ENCODE measurements at places on chromosomes 1 and 21.

GRCh38 chr1:210932104-210932503 lies 201.8 kb downstream of the KCNH1 start:
- no peak for DNase-seq

- no peak for DNase-seq
These were observed 120.8 kb downstream of the LMO4 start for GRCh38 chr1:87449348-87449963.

DNA sequence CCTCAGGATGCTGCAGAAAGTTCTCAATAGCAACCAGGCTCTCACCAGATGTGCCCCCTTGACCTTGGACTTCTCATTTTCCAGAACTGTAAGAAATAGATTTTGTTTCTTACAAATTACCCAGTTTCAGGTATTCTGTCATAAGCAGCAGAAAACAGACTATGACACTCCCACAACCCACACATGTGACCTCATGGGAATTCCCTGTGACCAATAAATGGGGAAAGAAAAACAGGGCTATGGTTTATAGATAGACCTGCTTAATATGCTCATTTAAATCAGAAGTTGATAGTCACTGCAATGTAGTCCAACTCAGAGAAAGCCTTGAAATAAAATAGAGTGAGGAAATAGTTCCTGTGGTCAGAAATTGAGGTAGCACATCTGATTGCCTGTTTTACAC lies 380.9 kb upstream of the PTBP2 start:
- no peak for DNase-seq

DNA sequence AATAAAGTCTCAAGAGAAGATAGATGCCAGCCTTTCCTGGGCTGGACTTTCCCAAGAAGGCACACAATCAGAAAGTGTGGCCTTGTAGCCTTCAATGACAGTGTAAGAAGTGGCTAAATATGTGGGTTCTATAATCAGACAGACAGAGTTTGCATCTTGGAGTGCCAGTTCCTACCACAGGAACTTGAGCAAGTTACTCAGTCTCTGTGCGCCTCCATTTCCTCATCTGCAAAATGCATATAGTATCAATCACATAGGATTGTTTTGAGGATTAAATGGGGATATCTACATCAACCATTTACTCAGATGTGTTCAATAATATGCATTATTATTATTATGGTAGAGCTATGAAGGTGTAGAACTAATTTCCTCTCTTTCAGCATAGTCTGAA lies 176.8 kb upstream of the PTBP2 start:
- DNase-seq: no peak

DNA sequence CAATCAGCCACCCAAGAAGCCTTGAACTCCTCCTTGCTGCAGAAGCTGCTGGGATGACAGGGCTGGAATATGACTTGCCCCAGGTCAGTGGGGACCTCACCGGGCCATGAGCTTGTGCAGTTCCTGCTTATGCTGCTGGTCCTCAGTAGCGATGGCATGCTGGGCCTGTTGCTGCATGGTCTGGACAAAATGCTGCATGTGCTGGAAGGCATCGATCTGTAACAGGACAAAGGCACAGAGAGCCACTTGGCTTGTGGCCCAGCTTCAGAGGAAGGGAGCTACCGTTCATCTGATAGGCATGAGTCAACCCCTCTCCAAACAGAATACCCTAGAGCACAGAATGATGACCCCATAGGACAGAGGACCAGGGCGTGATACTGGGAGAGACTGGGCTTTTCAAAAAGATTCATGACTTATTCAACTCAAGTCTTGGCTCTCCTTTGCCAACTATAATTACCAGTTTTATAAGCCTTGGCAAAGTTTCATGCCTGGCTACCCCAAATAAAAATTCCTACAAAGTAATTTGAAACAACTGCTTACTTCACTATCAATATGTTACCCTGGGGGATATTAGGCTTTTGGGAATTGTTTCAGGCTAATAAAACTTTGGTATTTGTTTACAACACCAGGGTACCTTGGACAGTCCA lies 34.7 kb upstream of the EXOSC10 start:
- no peak for DNase-seq

- peak; percentile 63 for DNase-seq
These were observed at the start of gene PCAT6 for GRCh38 chr1:202810615-202811295. TSS of gene PCAT6 (plus strand) at chr1:202810954.

GRCh38 chr1:247077876-247078257 lies 744 bp downstream of the ZNF670 start:
- DNase-seq: no peak

GRCh38 chr1:3618881-3619671 lies 5.7 kb upstream of the TPRG1L start:
- DNase-seq: no peak

- DNase-seq: no peak
These were observed 6.6 kb upstream of the FOXE3 start for GRCh38 chr1:47409311-47410067.

GRCh38 chr1:227572752-227573151 lies 9.4 kb downstream of the ZNF678 start:
- no peak for DNase-seq

GRCh38 chr1:36094621-36095061 lies 5.9 kb downstream of the ADPRS start:
- no peak for DNase-seq

GRCh38 chr1:46194641-46195193 lies 3.5 kb downstream of the POMGNT1 start:
- DNase-seq: no peak

GRCh38 chr1:192783791-192784190 lies 25.0 kb upstream of the RGS2 start:
- no peak for DNase-seq

GRCh38 chr1:217642455-217642854 lies 11.3 kb downstream of the SPATA17 start:
- DNase-seq: no peak

- peak; percentile 50 for DNase-seq
These were observed 9.8 kb upstream of the PHTF1 start for GRCh38 chr1:113768916-113769600.

GRCh38 chr21:28793043-28793442 lies 199.6 kb downstream of the LTN1 start:
- no peak for DNase-seq

DNA sequence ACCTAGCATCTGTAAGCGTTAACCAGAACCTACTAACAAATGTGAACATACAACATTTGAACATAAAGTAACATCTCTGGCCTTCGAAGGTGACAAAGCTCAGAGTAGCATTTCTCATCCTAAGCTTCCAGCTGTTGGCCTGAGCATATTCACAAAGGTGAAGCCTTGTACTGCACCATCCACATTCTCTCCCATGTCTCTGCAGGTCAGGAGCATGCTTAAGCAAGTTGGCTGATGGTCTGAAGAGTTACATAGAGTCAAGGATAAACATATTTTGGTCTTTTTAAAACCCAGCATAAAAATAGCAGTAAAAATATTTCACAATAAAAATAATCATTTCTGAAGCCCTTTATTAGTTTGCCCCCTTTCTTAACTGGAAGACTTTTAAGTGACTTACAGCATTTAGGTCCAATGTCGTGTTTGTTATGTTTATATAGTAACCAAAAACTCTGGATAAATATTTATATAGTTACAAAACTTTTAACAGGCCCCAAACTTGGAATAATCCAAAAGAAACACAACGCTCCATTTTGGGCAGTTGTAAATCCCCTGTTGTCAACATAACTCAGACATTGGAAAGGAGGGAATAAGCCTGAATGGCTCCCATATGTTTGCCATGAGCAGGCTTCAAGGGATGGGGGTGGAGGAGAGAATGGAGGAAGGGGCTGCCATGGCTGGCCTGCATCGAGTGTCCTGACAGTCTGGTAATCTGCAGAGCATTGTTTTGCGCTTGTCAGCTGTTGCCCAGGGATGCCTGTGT lies 42.8 kb upstream of the ENAH start:
- DNase-seq: no peak

DNA sequence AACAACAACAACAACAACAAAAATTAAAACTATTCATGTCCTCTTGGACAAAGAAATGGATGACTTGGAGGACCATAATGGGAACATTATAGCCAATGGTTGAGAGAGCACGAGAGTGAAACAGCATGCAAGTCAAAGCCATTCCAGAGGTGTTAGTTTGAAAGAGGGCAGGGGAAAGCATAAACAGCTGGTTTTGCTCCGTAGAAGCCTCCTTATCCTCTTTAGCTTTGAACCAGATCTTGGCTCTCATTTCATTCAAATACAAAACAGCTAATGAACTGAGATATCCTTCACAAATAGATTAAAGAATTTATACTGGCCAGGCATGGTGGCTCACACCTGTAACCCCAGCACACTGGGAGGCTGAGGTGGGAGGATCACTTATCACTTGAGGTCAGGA lies 8.7 kb upstream of the SMG7 start:
- DNase-seq: no peak

- no peak for DNase-seq
These were observed 7.1 kb upstream of the NSUN4 start for GRCh38 chr1:46333300-46334029.

- no peak for DNase-seq
These were observed 16.5 kb downstream of the ATP1B1 start for GRCh38 chr1:169122976-169123375.

GRCh38 chr1:39333296-39333695 lies 128.8 kb downstream of the MACF1 start:
- DNase-seq: no peak

GRCh38 chr1:54553602-54554313 lies 5.7 kb downstream of the ACOT11 start:
- no peak for DNase-seq

DNA sequence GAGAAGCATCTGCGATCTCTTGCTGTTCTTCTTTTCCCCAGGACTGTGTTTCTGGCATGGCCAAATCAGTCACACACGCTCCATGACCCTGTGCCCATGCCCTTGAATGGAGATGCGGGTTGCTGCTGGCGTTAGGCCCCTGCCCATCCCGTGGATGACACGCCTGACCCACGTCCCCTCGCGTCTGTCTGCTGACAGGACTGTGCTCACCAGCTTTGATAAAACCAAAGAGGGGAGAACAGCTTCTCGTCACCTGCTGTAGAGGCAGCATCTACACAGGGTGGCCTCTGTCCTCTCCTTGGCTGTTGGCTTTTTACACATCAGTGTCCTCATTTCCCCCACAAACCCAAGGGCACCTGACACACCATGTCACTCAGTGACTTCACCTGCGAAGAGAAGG lies 6.9 kb downstream of the MT1HL1 start:
- no peak for DNase-seq

GRCh38 chr1:30444850-30445249 lies 278.5 kb downstream of the MATN1 start:
- no peak for DNase-seq

GRCh38 chr1:184166485-184166884 lies 115.0 kb downstream of the TSEN15 start:
- no peak for DNase-seq

- DNase-seq: no peak
These were observed 21.7 kb downstream of the RHBG start for GRCh38 chr1:156390469-156391365.

DNA sequence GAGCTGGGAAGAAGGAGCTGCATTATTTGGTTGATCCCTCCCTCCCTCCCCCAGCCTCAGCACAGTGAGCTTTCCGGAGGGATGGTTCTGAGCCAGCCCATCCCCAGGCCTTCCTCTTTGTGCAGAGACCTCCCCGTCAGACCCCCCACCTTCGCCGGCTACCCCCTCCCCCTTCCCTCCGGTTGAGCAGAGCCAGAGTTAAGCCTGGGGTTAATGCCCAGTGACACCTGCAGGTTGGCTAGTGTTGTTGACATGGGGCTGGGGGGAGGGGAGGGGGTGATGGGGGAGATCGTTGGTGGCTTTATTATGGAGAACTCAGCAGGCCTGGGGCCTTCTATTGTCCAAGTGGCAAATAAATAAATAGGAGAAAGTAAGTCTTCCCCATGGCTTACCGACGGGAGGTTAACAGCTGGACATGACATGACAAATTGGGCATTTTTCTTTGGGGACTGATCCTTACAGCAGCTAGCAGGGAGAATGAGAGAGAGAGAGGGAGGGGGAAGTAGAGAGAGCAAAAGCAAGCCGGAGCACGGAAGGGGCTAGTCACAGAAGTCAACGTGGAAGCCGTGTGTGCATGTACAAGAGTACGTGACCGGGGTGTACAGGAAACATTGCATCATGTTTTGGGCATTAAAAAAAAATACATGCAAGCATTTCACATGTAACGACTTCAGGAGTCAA lies 131.1 kb downstream of the TMEM53 start:
- no peak for DNase-seq

- DNase-seq: no peak
These were observed 11.4 kb downstream of the EXOC8 start for GRCh38 chr1:231326248-231326647.

DNA sequence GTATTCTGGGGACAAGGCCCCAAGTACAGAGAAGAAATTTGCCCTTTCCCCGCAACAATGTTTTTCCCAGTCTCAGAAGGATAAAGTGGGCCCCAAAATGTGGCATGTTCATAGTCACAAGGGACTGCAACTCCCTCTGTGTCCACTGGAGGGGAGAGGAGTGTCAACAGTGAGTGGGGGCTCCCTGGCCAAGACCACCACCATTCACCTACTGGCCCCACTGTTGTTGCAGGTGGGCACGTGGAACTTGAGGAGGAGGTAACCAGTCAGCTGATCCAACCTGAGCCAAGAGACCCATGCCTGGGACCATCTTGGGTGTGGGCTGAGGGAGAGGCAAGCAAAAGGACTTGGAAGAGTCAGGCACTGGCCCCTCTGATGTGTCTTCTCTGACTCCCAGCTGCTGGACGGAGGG lies 777 bp downstream of the NUDT17 start:
- DNase-seq: no peak

- DNase-seq: no peak
These were observed 300.9 kb downstream of the BRINP3 start for GRCh38 chr1:190176776-190177175.

DNA sequence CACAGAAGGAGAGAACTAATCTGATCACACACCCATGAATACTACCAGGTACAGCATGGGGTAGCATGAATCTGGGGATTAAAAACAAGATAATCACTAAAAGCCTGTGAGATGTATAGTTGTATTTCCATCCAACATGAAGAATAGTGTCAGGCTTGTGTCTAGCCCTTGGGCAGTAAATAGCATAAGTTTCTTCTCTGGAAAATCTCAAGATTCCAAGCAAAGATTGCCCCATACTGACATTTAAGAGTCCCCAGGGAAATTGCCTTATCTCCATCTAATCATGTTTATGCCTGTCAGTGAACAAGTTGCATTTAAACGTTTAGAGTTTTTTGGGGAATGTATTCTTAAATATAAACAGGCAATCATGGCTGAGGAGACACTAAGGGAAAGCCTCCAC lies 109.2 kb upstream of the SERTAD4 start:
- DNase-seq: no peak

DNA sequence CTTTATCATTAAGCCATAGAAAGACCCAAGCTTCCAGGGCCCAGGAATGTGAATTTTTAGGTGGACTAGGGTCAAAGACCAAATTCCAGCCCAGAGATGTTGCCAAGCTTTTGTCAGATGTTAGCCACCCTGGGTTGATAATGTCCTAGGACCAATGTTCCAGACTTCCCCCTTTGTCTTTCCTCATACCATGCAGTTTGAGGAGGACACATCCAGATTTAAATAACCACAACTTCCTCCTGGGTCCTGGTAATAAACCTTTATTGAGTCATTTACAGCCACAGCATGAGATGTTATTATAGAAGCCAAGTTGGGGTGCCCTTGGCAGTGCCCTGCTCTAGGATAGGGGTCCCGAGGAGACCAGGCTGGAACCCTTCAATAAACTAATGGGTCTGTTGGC lies 5.9 kb downstream of the TNR start:
- DNase-seq: no peak

- no peak for DNase-seq
These were observed 486.7 kb upstream of the ZP4 start for GRCh38 chr1:238377280-238377919.

- DNase-seq: no peak
These were observed 67.5 kb upstream of the ACOT11 start for GRCh38 chr1:54480525-54480848.
